ENCODE measurements at places on chromosomes 11 and 22.

- H3K36me3 ChIP-seq: no peaks in the 10 kb centered on the region
- H3K4me1 ChIP-seq: no peaks in the 10 kb centered on the region
- H3K27me3 ChIP-seq: no peaks in the 10 kb centered on the region
- no peak overlapping the region for H3K27ac ChIP-seq
- no peak for DNase-seq
Observed at GRCh38 chr11:13143486-13144297, 133.9 kb upstream of the BMAL1 start.

- DNase-seq: no peak
- no peaks in the 10 kb centered on the region for H3K36me3 ChIP-seq
- H3K27me3 ChIP-seq: peaks cover 11% of the 10 kb centered on the region
- H3K4me1 ChIP-seq: no peaks in the 10 kb centered on the region
- no peak overlapping the region for H3K4me3 ChIP-seq
Observed at GRCh38 chr22:37148742-37149665, 712 bp downstream of the IL2RB start.

GRCh38 chr11:26202754-26203153 lies 129.2 kb upstream of the ANO3 start:
- H3K4me3 ChIP-seq: no peak overlapping the region
- H3K36me3 ChIP-seq: no peaks in the 10 kb centered on the region
- no peak overlapping the region for H3K27ac ChIP-seq
- no peaks in the 10 kb centered on the region for H3K4me1 ChIP-seq

- H3K27ac ChIP-seq: peak overlapping the region; percentile 74
- H3K4me1 ChIP-seq: peaks cover 86% of the 10 kb centered on the region
- no peak for DNase-seq
- no peaks in the 10 kb centered on the region for H3K27me3 ChIP-seq
Observed at GRCh38 chr22:29916007-29916544, 33.1 kb downstream of the MTMR3 start.

DNA sequence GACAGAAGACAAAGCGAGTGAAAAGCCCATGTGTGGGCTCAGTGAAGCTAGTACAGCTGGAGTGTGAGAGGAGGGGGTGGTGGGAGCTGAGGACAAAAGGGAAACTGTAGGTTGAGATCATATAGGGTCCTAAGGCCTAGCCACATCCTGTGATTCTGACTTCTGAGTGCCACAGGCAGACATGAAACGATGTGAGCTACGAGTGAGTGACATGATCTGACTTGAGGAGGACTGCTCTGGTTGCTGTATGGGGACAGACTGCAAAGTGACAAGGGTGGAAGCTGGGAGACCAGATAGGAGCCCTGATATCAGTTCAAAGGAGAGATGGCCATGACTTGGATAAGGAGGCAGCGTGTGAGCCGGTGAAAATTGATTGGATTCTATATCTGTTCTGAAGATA lies 85.4 kb downstream of the MICAL2 start:
- H3K4me3 ChIP-seq: no peak overlapping the region
- H3K27me3 ChIP-seq: no peaks in the 10 kb centered on the region
- no peak for DNase-seq
- H3K36me3 ChIP-seq: no peaks in the 10 kb centered on the region
- peaks cover 6% of the 10 kb centered on the region for H3K4me1 ChIP-seq

Measured in psoas muscle (tissue), 8 donors.